Cortex of kidney (tissue), 1 donor: ENCODE measurements at places on chromosomes 3 and 15.

DNA sequence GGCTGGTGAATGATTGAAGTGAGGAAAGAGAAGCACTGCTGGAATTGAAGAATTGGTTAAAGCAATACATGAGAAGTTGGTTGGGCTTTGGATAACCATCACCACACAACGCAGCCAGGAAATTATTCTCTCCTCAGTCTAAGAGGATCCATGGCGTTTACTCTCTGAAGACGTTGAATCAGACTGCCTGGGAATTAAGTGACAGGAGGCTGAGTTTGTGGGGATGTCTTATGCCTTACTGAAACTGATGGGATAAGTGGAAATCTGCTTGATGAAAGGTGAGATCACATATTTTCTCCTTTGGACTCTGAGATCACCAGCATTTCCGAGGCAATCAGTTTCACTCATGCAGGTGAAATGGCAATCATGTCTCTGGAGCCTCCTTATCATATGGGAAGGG, 456.1 kb upstream of the GBE1 start:
- no peak for DNase-seq

- no peak for DNase-seq
These were observed 49.1 kb downstream of the IQCH start for GRCh38 chr15:67303490-67304363.

GRCh38 chr15:76340803-76341365, 4.3 kb downstream of the ISL2 start:
- no peak for DNase-seq

- no peak for DNase-seq
These were observed 42.2 kb downstream of the TRIM42 start for GRCh38 chr3:140719841-140720614.

DNA sequence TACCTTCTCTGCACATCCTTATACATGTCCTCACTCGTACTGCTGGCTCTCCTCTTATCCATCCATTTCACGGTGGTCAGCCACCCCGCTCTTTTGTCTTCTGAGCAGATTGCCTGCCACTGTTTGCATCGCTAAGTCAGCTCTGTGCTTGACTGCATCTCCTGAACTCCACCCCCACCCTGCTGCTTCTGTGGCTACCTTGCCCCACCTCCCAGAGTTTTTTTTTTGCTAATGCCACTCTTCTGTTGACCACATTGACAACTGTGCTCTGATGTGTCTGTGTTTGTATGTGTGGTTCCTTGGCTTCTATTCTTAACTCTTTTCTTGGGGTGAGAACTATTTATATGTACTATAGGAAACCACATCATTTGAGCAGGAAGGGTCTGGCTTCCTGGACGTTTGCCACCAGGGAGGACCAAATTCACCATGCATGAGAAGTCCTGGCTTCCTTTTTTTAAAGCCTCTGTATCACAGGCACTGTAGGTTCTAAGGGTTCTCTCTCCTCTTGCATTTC, 12.8 kb upstream of the MTMR10 start:
- no peak for DNase-seq

- DNase-seq, result no peak
These were observed 133.7 kb upstream of the BCL6 start for GRCh38 chr3:187878772-187879518.

- DNase-seq, result no peak
These were observed 28.3 kb downstream of the CYP19A1 start for GRCh38 chr15:51310064-51310463.

GRCh38 chr15:38623744-38624143, 59.1 kb upstream of the RASGRP1 start:
- DNase-seq, result no peak

DNA sequence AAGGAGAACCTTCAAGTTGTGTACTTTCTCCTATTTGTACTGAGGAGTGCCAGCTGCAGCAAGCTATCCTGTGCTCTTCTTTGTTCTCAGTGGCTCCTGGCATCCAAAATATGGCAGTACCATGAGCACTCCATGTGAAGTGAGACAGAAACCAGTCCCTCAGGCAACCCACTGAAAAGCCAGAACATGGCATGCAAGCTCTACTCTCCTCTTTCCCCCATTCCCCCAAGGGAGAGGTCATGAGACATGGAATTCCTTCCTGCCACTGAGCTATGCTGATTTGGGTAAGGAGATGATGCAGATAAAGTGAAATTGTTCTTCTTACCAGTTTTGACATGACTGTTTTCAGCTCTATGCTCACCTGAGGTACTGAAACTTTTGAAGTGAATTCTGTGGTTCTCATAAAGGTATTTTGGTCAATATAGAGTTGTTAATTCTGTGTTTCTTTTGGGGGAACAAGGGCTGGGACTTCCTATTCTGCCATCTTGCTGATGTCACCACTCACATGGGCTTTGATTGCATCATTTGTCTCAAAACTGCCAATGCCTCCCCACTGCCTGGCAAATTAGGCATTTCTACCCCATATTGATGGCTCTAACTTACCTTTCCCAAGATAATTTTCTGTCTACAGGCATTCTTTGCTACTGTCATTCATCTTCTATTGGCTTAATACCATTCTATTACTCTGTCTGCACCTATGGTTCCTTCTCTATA, 22.8 kb upstream of the CEP152 start:
- DNase-seq, result no peak

DNA sequence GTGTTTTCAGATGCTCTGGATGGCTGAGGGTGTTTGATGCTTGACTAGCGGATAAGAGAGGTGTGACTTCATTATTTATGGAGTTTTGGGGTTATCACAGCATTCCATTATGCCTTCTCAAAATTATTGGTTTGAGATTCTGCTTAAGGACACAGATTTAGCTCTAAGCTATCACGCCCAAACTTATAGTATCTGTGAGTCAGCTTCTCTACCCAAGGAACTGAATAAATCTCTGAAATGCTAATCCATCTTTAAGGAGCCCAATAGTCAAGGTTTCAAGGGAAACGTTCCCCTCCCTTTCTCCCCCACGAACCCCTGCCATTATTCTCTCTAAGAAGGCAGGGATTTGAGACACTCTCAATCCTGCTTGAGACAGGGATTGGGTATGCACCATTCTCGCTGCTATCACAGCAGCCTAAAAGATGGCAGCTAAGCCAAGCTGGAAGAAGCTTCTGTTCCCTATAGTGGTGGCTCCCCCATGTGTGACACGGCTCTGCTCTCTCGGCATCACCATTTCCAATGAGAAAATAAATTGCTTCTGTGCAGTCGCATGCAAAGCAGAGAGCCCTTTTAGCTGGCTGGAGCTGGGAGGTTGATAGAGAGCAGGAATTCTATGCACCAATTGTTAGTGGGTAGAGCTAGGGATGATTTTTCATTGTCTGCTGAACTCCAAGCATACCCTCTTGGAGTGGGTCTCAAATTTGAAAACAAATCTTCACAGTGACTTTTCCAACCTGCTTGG, 151.1 kb downstream of the IL20RB start:
- DNase-seq, result no peak

DNA sequence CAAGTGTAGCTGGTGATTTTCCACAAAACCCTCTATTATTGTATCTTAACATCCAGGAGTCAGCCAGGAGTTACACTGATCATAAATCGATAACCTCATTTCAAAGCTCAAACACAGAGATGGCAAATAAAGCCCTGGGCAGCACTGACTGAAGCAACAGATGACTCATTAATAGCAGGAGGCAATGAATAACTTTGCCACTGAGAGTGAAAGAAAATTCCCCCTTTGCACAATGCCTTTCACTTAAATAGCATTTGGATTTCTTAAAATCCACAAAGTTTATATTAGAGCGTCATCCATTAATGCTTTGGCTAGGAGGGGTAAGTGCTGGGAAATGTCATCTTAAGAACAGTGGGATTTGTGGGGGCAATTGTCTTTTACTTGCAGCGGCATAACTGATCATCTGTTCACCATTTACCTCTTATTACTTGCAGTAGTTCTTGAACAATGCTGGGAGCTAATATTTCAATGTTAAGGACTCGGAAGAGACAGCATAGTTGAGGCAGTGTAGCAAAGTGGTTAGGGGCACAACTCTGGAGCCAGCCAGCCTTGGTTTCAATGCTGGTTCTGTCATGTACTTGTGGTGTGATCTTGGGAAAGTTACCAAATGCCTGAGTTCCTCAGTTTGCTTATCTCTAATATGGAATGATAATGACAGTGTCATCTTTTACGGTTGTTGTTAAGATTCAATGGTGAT, 630.4 kb upstream of the TBL1XR1 start:
- no peak for DNase-seq

- DNase-seq, result no peak
These were observed 180.9 kb downstream of the SUCNR1 start for GRCh38 chr3:152054315-152054714.

GRCh38 chr15:70376929-70377691, 279.4 kb upstream of the TLE3 start:
- no peak for DNase-seq
